ENCODE measurements at places on chromosomes 2 and 18. TPM values are rescaled to one million over a fixed set of nuclear protein-coding genes. Genes with fewer than 3 reads are reported as not detected.

GRCh38 chr2:161586517-161587167 lies 37.6 kb upstream of the SLC4A10 start:
- H3K4me1 ChIP-seq, result no peaks in the 10 kb centered on the region
- H3K27me3 ChIP-seq, result no peaks in the 10 kb centered on the region
- no peak for DNase-seq
- H3K4me3 ChIP-seq, result no peak overlapping the region

GKN1 gene
- total RNA-seq, result not detected

IWS1 gene
- total RNA-seq, result 57.0 TPM

- H3K27me3 ChIP-seq, result peaks cover 8% of the 10 kb centered on the region
- H3K4me1 ChIP-seq, result no peaks in the 10 kb centered on the region
- H3K27ac ChIP-seq, result no peak overlapping the region
Observed at GRCh38 chr2:191938779-191939178, 91.9 kb upstream of the CAVIN2 start.

POTEI gene
- not detected for total RNA-seq

ALPG gene
- not detected for total RNA-seq

ADAM17 gene
- total RNA-seq, result 24.0 TPM

POU3F3 gene
- not detected for total RNA-seq
